ENCODE measurements at places on chromosomes 12 and 14.
A peak's percentile ranks its signal among the peaks of the same experiment; 100 is the strongest.

DNA sequence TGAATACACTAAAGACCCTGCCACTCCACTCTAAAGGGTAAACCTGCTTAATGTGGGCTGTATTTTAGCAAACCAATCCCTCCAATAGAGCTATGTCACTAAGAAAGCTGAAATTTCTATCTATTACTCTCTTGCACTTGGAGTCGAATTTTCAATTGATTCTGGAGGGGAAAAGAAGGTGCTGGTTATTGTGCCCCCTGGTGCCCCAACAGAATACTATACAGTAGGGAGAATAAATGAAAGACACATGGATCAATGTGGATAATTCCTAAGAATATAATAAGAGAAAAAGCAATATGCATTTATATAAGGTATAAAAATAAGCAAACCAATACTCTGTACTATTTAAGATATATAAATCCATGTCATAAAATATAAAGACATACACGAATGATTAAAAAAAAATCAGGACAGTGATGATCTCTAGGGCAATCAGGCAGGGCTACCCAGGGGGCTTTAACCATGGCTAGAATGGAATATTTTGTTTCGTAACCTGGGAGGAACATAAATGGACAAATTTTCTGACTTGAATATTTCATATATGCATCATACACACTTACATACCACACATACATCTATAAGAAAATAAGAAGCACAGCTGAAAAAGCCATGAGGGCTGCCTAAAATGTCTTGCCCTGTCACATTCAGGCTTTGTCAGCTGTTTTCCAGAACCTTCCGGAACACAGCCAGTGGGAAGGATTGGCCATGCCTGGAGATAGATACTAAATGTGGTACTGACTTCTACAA lies 54.4 kb downstream of the EFCAB11 start:
- no peak for DNase-seq

DNA sequence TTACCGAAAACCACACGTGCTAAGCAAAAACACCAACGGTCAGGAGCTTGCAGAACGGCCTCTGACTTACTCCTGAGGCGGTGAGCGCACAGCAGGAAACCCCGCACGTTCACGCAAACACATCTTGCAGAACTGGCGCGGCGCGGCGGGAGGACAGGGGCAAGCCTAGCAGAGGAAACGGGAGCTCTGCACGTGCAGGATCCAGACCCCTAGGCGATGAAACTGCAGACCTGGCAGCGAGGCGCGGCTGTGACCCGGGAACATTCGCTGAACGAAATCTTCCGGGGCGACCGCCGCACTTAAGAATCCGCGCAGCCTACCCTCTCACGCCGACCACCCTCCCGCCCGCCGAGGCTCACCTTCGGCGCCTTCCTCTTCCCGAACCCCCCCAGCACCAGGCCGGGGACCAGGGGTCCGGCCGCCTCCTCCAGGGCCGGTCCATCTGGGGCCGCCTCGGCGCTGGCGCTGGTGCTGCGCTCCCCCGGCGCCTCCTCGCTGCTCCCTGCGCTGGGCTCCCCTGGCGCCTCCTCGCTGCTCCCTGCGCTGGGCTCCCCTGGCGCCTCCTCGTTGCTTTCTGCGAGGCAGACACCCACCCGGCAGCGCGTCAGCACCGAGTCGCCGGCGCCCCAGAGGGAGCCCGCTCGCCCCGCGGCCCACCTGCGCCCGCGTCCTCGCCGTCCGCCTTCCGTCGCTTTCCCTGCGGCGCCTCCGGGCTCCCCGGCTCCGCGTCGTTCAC lies 615 bp downstream of the DDX51 start:
- peak; percentile 21 for DNase-seq

DNA sequence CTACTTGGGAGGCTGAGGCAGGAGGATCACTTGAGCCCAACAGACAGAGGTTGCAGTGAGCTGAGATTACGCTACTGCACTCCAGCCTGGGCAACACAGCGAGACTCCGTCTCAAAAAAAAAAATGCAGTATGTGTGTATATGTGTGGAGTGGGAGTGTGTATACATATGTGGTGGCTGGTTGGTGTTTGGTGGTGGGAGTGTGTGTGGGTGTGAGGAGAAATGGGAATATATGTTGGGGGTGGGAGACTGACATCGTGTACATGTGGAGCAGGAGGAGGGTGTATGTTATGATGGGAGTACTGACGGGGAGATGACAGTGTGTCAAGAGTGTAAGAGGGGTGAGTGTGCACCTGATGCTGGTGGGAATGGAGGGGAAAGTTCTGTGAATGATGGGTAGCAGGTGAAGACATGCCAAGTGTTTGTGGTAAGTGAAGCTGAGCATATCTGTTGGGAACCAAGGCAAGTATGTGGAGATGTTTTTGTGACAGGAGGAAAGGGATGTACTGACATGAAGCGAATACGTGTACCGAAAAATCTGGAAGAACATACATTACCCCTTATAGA lies 4.2 kb downstream of the PNMA1 start:
- no peak for DNase-seq

- DNase-seq: no peak
Observed at GRCh38 chr14:80606347-80606772, 335.2 kb downstream of the CEP128 start.

GRCh38 chr14:105126126-105126980 lies 42.2 kb downstream of the JAG2 start:
- DNase-seq: no peak

DNA sequence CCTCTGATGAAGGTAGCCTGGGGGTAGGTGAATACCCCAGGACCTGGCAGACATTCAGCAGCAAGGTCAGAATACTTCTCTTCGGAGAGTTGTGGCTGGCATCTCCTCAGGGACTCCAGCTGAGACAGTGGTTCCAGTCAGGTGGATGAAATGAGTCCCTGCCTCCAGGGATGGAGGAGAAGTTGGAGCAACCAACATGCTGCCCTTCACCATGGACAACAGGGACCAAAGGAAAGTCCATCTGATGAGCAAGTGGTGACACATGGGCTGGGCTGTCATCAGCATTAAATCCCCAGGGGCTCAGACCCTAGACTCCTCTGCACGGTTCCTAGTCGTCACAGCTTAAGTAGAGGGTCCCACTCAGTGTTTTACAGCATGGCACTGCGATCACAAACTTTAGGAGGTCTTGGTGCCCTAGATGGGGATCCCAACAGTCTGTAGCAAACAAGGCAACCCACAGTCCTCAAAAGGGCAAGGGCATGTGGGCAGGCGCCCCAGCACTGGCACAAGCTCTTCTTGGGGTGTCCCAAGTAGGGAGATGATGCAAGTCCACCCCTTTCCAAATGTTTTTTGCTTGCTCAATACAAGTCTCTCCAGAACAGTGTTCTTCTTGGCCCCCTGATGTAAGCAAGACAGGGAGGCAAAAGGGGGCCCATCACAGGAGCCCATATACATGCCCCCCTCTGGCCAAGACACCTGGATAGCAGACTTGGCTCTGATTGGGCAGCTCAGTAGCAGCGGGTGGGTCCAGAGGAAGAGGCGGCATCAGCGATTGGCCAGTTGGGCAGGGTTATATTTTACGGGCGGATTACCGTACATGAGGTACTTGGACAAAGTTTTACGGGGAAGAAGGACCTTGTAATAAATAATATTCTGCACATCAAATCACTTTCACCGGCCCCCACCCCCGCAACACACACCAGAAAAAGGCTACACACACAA lies 10.8 kb upstream of the CDH24 start:
- no peak for DNase-seq

All from activated T-cell treated with anti-CD3 and anti-CD28 coated beads for 48 hours (primary cell).